ENCODE measurements at places on chromosomes 1 and 21.

DNA sequence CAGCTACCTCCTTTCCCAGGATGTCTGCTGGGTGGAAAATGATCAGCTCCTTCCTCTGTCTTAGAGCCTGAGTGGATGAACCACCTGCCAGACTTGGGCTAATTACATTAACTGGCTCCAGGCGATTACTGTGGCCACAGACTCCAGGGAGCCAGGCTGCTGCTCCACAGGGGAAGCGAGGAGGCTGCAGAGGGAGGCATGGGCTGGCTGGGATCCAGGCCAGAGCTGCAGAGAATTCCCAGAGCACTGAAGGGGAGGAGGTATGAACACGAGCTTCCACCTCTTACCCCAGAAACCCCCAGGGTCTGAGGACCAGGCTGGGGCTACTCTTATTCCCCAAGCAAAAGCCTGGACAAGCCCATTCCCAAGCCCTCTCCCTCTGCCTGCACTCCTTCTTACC is 136.0 kb upstream of the KLHDC7A start:
- no peak for DNase-seq

- no peak for DNase-seq
These were observed 13.1 kb upstream of the EXO1 start for GRCh38 chr1:241834733-241835377.

DNA sequence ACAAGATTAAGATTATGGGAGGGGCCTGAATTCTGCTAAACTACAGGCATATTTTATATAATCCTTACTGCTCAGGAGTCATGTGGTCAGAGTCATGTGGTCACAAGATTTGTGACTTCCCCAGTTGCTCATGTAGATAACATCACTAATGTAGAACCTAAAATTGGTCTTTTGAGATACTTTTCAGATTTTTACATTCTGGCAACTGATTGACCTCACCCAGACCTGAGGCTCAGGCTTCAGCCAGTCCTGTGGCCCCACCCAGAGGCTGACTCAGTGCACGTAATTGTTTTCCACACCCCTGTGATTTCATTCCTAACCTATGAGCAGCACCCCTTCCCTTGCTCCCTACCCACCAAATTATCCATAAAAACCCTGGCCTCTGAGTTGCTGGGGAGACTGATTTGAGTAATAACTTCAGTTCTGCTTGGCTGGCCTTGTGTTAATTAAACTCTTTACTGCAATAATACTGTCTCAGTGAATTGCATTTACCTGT is 41.7 kb upstream of the ZNF326 start:
- DNase-seq = peak; percentile 36

DNA sequence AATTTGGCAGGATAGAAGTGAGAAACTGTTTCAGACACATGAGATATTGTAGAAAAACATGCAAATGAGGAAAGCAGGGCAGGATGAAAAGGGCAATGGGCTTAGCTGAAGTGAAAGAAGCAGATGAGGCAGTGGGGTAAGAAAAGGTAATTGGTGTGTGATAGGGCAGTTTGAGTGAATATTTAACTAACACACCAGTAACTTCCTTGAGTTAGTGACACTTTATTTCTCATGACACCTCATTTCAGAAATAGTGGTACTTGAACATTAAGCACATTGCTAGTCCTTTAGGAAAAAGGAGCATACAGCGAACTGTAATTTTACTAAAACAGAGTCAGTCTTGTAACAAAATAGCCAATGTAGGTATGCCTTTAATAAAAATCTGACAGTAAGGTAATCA is 415.0 kb downstream of the DPYD start:
- no peak for DNase-seq

- DNase-seq = peak; percentile 30
These were observed 535 bp downstream of the SETD4 start for GRCh38 chr21:36059823-36060158.

DNA sequence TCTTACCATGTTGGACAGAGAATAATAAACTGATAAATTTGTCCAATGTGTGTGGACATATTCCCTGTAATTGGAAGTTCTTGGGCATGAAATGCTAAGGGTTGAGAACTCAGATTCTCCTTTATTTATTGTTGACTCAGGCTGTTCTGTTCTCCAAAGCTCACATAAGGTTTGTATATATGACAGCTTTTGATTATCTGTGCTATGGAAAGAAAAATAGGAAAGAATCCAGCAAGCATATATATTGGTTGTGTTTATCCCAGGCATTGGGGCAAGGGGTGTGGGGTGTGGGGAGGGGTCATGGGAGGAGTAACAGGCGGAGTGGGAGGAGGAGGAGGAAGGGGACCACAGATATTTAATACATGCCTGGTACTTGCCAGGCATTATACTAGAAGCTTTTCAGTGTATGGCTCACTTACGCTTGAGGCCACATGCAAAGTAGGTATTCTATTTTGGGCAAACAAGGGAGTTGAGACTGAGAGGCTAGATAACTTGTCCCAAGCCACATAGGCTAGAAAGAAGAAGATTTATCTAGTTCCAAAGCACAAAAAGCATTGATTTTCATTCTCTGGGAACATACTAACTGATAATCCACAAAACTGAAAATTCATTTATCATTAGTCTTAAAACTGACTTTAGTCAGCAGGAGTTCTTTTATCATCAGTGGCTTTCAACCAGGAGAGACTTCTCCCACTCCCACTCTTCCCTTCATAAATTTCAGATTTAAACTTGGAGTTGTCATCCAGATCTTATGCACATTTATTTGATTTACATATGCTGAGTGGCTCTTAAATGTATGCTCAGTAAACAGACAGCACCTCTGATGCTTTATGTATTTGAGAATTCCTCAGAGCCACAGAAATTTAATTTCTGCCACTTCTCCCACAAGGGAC is 27.2 kb downstream of the NGF start:
- DNase-seq = no peak

DNA sequence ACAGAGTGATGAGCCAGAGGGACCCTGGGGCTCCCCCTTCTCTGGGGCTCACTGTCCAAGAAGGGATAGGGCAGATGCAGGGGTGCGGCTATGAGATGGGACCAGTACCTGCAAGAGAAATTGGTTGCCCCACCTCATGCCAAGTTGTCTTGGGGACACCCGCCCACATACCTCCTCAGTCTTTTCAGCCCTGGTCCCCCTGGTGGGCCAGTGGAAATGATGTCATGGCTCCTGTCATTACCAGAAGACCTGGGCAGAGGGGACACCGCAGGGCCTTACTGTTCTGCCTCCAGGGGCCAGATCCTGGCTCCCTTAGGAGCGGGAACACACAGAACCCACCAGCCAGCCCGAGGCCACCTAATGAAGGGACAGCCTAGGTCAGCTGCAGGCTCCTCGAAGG is 63.2 kb downstream of the CDK18 start:
- DNase-seq = peak; percentile 24

DNA sequence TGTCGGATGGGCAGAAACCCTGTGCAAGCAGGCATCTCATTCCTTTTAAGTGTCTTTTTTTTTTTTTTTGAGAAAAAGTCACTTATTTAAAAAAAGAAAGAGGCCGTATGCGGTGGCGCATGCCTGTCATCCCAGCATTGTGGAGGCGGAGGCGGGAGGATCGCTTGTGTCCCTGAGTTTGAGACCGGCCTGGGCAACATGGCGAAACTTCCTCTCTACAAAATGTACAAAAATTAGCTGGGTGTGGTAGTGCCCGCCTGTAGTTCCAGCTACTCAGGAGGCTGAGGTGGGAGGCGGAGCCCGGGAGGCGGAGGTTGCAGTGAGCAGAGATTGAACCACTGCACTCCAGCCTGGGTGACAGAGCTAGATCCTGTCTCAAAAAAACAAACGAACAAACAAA is 1.7 kb downstream of the GPR137B start:
- no peak for DNase-seq

GRCh38 chr21:33648555-33648954 is 6.3 kb downstream of the ITSN1 start:
- no peak for DNase-seq

DNA sequence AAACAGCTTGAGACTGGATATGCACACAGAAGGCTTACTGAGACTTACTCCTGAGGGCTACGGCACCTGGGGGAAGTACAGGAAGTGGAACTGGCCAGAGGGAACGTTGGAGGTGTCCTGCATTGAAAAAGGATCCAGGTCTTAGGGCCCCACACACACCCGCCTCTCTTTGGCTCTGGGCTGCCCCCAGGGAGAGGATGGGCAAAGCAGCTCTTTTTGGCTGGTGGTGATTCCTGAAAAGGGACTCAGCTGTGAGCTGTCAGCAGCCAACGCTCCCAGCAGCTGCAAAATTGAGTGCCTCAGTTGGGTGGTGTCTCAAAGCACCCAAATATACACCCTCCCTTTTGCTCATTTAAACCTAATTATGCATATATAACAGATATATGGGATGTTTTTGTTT is 213.2 kb downstream of the TNR start:
- DNase-seq = no peak

GRCh38 chr1:202228484-202229122 is 35.0 kb downstream of the LGR6 start:
- DNase-seq = no peak

- no peak for DNase-seq
These were observed 25.5 kb upstream of the CAP1 start for GRCh38 chr1:40014812-40015594.

GRCh38 chr1:246435421-246436041 is 71.5 kb downstream of the SMYD3 start:
- DNase-seq = no peak

- DNase-seq = peak; percentile 54
These were observed 70.3 kb downstream of the SERINC2 start for GRCh38 chr1:31483012-31483946.

DNA sequence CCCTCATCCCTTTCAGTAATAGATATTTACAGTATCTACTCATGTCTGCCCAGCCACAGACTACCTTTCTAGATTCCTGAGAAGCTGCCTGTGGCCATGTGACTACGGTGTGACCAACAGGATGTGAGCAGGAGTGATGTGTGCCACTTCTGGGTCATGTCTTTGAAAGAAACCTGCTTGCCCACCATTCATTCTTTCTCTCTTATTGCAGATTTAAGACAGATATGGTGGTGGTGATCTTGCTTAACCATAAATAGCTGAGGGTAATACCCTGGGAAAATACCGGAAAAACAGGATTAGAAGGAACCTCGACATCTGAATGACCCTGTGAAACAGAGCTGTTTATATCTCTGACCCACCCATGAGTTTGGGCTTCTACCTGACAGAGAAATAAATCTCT is 41.6 kb upstream of the GUCA2A start:
- DNase-seq = no peak

- DNase-seq = peak; percentile 34
These were observed 66.9 kb downstream of the GNG12 start for GRCh38 chr1:67766141-67766978.
